Type B pancreatic cell (in vitro differentiated cells): ENCODE measurements at places on chromosomes 13 and 19. TPM values are rescaled to one million over a fixed set of nuclear protein-coding genes. Genes with fewer than 3 reads are reported as not detected.

Gene PLD3
- total RNA-seq, result 234 and 244 TPM in 2 replicates

Gene TUBB4A
- total RNA-seq, result 6.8 and 10.9 TPM in 2 replicates

Gene OSCAR
- not detected in 2 replicates for total RNA-seq

Gene TIMM50
- 63.6 and 82.2 TPM in 2 replicates for total RNA-seq

Gene RDH8
- total RNA-seq, result not detected in 2 replicates

Gene PKN1
- total RNA-seq, result 63.1 and 85.3 TPM in 2 replicates

Gene SELENOV
- 1.1 TPM in 1 of 2 replicates, not detected in the other for total RNA-seq

Gene FPR1
- not detected in 2 replicates for total RNA-seq

Gene CEBPA
- total RNA-seq, result 24.4 and 50.4 TPM in 2 replicates

Gene ZNF829
- total RNA-seq, result 3.6 and 3.7 TPM in 2 replicates

Gene CGB2
- total RNA-seq, result not detected in 2 replicates

DNA sequence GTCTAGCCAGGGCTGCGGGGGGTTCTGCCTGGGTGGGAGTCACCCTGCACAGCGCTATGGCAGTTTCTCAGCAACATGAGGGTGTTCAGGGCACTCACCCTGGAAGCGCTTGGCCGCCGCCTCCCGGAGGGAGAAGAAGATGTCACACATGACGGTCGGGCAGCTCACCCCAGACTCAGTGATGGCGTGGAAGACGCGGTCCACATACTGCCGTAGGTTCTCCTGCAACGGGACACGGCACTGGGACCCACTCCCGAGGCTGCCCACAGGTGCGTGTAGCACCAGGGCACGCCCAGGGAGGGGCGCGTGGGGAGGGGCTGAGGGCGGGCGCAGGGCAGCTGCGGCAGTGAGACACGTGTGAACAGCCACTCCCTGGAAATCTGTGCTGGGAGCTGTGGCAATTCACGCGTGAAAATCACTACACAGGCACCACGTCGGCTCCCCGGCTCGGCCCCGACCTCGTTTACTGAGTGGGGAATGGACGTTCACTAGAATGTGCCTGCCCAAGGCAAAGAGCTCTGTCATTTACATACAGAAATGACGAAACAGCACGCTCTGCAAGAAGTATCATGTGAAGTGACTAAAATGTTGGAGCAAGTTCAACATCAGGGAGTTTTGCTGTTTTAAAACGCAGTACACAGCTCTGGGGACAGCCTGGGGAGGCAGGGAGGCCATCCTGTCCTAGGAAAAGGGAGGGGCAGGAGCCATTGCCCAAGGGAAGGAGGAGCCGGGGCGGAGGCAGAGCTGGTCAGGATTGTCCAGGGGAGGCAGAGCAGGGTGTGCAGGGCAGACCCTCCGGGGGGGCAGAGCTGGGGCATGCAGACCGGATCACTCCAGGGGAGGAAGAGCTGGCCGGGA is 41.5 kb upstream of the C13orf46 start:
- DNase-seq, result no peak

- DNase-seq, result no peak
Observed at GRCh38 chr13:31433207-31433606, 233.4 kb downstream of the B3GLCT start.

DNA sequence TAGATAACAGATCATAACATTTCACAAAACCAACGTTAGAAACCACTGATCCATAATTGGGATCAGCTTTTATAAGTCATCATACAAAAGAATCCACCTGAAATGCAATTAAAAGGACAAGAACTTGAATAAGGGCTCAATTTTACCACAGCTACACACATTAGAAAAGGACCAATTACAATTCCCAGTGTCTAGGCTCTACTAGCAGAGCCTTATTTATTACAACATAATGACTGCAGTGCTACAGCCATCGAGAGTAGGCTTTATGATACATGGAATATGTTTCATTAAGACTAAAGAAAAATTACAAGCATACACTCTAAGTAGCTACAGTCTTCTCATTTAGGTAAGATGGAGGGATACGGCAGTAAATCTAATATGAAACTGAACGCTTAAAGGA is 2.9 kb downstream of the RBM26 start:
- no peak for DNase-seq

- no peak for DNase-seq
Observed at GRCh38 chr13:67736646-67737420, 506.7 kb upstream of the PCDH9 start.

- DNase-seq, result no peak
Observed at GRCh38 chr19:3543150-3544057, 4.4 kb downstream of the TEKTIP1 start.

- DNase-seq, result no peak
Observed at GRCh38 chr19:17677002-17677401, 11.2 kb downstream of the UNC13A start.

- peak; percentile 87 for DNase-seq
Observed at GRCh38 chr13:33285420-33286124, at the start of gene STARD13. STARD13 (minus strand) TSS chr13:33285755; CDS start chr13:33285638, 117 bp downstream.

DNA sequence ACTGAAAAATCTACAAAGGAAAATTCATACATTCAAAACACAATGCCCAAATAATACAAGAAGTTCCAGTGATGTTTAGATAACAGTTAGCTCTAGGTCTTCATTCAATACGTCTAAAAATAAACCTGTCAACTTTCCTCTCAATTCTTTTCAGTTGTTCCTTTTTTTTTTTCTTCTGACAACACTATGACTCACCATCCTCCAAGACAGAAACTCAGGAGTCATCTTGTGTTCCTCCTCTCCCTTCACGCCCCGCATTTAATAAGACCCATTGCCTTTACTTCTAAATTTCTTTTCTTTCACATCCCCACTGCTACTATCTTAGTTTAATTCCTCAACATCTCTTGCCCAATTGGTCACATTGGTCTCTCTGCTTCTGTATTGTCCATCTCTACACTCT is 759.9 kb downstream of the GPC5 start:
- no peak for DNase-seq

DNA sequence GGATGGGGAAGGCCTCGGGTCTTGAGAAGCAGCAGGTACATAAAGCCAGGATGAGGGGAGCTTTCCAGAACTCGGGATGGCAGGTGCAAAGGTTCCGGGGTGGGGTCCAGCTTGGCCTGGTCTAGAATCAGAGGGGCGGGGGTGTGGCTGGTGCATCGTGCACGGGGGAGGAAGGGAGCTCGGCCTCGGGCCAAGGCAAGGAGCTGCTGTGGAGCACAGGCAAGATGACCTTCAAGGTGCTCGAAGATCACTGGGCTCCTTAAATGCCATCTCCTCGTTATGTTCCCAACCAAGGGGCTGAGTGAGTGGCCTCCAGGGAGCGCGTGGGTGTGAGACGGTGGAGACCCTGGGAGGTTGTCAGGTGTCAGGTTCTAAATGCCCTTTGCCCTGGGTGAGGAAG is 16.1 kb upstream of the SIGLEC11 start:
- no peak for DNase-seq

DNA sequence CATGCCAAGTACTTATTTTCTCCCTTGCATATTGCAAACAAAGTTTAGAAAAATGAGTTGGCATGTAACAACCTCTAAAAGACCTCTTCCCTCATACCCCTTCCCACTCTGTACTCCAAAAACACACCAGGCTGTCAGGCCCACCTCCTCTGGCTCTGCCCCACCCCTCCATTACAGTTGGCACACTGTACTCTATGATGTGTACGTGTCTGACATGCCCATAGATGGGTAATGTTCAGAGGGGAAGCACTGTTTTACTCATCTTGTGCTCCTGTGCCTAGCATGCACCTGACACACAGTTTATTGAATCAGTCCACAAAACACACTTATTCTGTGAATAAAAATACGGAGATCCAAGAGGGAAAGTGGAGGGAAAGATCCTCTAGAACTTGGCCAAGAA is 45.6 kb downstream of the SERPINE3 start:
- DNase-seq, result no peak

- DNase-seq, result no peak
Observed at GRCh38 chr13:30985637-30986205, 53.3 kb downstream of the TEX26 start.

- DNase-seq, result no peak
Observed at GRCh38 chr19:46678110-46678732, 17.2 kb upstream of the DACT3 start.

GRCh38 chr19:4504891-4505569 is 13.3 kb downstream of the PLIN4 start:
- DNase-seq, result no peak

DNA sequence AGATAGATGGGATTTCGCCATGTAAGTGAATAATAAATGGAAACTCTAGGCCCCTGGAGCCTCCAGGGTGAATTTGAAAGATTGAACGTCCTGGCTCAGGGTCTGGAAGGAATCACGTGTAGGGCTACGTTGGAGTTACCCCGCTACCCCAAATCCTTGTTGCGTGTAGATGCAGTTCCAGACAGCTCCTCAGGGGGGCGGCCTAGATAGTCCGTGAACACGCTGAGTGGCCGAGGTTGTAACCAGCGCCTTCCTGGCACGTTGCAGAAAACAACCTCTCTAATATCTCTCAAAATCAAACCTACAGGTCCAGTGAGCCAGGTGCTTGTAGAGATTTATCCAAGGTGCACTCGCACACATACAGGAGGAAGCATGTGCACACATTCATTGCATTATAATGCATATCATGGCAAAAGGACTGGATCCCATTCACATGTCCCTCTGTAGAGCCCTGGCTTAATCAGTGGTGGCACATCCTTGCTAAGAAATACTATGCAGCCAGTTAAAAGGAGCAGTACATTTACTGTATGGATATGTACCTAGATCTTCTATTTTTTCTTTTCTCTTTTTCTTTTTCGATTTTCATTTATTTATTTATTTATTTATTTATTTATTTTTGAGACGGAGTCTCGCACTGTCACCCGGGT is 2.5 kb upstream of the KEAP1 start:
- DNase-seq, result peak; percentile 77

DNA sequence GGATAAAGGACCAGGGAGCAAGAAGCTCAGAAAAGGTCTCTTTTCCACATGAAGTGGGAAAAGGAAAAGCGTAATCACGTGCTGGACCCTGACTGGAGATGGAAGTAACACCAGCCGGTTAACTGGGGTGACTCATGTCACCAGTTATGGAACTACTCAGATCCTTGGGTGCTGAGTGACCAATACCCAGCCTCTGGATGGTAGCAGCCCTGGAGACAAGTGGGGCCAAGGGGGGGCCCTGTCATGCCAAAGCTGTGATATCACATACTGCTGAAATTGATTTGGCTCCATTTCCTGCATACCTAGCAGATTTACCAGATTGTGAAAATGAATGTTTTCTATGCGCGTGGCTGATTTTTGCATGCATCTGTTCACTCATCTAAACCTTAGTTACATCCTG is 158.9 kb downstream of the ZIC5 start:
- no peak for DNase-seq

GRCh38 chr13:91868351-91868750 is 469.9 kb downstream of the GPC5 start:
- no peak for DNase-seq
